NCI-H748 treated with DMSO at 0.1 percent for 48 hours (cell line): ENCODE measurements at places on chromosomes 4 and X.

DNA sequence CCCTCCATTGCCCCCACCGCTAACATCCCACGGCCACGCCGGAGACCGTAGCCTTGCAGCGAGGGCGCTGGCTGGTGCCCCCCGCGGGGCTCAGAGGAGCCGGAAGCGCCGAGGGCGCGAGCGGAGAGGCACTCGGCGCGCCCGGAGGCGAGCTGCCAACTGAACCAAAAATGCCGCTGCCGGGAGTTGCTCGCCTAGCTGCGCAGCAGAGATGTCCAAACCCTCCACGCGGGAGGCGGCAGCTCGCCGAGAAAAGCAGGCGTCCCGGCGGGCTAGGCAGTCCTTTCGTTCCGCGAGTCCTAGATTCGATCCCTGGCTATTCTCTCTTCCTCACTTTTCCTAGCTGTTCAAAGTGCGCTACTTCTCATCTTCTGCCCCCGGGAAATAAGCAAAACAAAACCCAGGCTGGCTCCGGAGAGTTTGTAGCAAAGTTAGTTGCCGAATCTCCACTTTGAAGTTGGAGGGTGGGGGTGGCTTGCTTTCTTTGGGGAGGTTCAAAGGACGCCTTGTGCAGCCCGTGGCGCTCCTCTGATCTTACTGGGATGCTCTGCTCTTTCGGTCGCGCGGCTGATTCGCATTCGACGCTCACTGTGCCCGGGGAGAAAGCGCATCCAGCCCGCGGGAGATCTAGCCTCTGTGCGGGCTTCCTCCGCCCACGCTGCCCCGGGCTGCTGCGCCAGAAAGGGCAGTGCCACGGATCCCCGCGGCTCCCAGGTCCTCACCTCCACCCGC, 723 bp downstream of the NKX6-1 start:
- no peak for DNase-seq

GRCh38 chr4:159447296-159447695, 344.4 kb downstream of the RAPGEF2 start:
- DNase-seq: no peak

DNA sequence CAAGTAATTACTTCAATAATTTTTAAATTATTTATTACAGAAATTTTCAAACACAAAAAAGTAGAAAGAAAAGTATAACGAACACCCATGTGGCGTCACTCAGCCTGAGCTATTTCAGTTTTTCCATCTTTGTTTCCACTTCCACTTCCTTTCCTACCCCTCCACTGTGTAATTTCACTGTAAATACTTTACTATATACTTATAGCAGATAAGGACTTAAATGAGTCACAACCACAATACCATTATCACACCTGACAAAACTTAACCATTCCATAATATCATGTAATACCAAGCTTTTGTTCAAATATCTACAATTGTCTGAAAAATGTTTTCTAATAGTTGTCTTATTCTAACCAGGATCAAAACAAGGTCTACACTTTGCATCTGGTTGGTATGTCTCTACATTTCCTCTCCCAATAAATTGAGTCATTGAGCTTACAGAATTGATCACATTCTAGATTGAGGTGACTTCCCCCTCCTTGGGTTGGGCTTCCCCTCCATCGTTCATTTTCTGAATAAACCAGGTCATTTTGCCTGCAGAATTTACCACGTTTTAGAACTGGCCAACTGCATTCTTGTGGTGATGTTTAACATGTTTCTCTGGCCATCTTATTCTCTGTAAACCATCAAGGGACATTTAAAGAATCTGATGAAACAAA, 48.7 kb downstream of the ATP10D start:
- no peak for DNase-seq

GRCh38 chrX:52280812-52281211, 88.0 kb upstream of the XAGE2 start:
- no peak for DNase-seq

- peak; percentile 32 for DNase-seq
These were observed 210.0 kb downstream of the SPANXN3 start for GRCh38 chrX:143306991-143307937.

DNA sequence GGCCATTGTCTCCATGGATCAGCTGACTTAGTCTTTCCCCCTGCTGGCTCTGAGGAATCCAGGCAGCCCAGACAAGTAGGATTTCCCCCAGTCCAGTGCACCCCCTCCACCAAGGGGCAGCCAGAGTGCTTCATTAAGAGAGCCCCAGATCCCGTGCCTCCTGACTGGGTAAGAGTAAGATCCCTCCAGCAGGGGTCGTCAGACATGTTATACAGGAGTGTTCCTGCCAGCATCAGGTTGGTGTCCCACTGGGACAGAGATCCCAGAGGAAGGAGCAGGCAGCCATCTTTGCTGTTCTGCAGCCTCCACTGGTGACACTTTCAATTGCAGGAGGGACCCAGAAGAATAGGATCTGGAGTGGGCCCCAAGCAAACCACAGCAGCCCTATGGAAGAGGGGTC, 29.0 kb upstream of the INPP4B start:
- no peak for DNase-seq

- no peak for DNase-seq
These were observed 34.7 kb downstream of the CCNI start for GRCh38 chr4:77040854-77041725.

GRCh38 chrX:139766545-139766983, 58.6 kb upstream of the MCF2 start:
- DNase-seq: no peak

DNA sequence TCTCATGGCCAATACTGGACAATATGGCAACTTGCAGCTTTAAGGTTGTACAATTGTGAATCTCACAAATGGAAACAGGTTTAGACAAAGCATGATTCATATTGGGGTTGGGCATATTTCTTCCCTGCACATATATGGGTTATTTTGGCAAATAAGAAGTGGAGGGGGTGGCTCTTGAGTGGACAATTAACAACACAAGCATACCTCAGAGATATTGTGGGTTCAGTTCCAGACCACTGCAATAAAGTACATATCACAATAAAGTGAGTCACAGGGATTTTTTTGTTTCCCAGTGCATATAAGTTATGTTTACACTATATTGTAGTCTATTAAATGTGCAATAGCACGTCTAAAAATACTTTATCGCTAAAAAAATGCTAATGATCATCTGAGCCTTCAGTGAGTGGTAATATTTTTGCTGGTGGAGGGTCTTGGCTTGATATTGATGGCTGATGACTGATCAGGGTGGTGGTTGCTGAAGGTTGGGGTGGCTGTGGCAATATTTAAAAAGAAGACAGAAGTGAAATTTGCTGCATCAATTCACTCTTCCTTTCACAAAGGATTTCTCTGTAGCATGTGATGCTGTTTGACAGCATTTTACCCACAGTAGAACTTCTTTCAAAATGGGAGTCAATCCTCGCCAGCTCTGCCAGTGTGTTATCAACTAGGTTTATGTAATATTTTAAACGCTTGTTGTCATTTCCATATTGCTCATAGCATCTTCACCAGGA, 50.5 kb upstream of the OGT start:
- no peak for DNase-seq

DNA sequence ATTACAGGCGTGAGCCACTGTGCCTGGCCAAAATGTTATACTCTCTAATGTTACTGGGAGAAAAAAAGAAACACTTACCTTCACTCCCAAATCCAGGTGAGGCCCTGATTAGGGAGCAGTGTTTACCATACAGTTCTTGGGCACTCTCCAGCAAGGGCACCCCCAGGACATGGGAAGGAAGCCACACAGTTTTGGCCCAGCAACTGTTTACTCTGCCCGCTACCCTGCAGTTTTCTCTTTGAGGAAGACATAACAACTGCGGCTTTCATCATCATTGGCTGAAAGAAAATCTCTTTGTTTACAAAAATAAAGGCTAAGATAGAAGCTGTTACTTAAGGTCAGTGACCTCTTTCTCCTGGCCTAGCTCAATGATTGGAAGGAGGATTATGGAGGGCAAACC, 145.5 kb upstream of the DUSP21 start:
- DNase-seq: no peak

GRCh38 chrX:32480019-32480418, 731.3 kb downstream of the DMD start:
- no peak for DNase-seq

GRCh38 chr4:1502976-1503375, 96.7 kb upstream of the NKX1-1 start:
- DNase-seq: no peak

DNA sequence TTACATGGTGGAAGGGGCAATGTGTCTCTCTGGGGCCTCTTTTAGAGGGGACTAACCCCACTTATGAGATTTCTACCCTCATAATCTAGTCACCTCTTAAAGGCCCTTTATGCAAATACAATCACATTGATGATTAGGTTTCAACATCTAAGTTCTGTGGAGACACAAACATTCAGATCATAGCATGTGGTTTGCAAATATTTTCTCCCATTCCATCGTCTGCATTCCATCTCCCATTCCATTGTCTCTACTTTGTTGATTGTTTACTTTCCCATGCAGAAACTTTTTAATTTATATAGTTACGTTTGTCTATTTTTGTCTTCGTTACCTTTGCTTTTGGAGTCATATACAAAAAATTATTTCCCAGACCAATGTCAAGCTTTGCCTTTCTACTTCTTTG, 927.5 kb upstream of the INTU start:
- DNase-seq: no peak

GRCh38 chr4:181685461-181685860, 557.7 kb upstream of the TENM3 start:
- DNase-seq: no peak

DNA sequence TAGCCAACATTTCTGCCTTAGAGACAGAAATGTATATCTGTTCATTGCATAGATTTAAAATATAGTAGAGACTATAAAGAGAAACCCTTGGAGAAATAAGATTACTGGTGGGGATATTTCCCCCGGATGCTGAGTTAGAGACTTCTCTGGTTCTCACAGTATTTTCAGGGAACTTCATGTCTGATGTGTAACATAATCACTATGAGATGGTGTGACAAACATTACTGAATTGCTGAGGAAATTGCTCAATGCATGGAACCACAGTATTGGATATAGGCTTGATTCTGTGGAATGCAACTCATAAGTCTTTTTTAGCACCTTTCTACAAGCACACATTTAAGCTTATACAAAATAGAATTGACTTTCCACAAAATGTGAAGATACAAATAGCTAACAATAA, 152.7 kb downstream of the SOWAHB start:
- no peak for DNase-seq

DNA sequence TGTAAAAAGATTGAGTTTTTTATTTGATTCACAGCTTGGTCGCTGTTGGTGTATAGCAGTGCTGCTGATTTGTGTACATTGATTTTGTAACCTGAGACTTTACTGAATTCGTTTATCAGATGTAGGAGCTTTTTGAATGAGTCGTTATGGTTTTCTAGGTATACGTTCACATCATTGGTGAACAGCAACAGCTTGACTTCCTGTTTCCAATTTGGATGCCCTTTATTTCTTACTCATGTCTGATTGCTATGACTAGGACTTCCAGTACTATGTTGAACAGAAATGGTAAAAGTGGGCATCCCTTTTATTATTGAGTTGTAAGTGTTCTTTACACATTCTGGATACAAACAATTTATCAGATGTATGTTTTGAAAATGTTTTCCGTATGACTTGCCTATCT, 76.0 kb downstream of the ADGRG4 start:
- peak; percentile 44 for DNase-seq

- no peak for DNase-seq
These were observed 2088.7 kb upstream of the AGA start for GRCh38 chr4:179530958-179531357.

- DNase-seq: no peak
These were observed 76.0 kb downstream of the SYTL5 start for GRCh38 chrX:38082309-38082708.

DNA sequence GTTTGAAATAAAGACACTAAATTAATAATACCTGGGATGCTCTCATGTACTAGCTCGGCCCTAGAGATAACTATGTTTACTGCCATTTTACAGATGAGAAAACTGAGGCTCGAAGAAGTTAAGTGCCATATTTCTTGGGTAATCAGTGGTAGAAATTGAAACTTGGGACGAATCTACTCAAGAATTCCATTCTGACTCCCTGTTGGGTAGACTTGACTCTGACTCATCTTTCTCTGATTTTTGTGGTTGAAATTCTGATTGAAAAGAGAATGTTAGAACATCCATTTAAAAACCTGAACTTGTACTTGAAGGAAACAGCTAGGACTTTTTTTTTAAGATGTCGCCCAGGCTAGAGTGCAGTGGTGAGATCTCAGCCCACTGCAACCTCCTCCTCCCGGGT, 50.1 kb upstream of the NSUN7 start:
- DNase-seq: no peak

DNA sequence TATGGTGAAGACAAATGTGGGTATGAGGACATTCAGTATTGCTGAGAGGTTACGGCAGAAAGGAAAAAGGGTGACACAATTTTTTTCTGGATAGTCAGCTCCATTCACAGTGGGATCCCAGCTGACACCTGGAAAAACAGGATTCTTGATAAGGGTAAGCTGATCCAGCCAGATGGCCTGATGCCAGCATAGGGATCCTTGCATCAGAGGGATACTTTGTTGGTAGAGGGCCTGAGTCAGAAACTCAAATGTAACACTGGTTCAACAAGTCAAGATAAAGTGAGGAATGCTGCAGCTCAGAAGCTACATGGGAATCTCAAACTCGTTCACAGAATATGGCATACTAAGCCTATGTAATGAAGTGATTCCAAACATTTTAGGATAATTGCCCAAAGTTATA, 726.7 kb downstream of the C4orf33 start:
- DNase-seq: no peak

- no peak for DNase-seq
These were observed 465.1 kb downstream of the PDHA2 start for GRCh38 chr4:96305030-96305429.

- no peak for DNase-seq
These were observed 421.7 kb upstream of the HTR2C start for GRCh38 chrX:114162068-114162735.

DNA sequence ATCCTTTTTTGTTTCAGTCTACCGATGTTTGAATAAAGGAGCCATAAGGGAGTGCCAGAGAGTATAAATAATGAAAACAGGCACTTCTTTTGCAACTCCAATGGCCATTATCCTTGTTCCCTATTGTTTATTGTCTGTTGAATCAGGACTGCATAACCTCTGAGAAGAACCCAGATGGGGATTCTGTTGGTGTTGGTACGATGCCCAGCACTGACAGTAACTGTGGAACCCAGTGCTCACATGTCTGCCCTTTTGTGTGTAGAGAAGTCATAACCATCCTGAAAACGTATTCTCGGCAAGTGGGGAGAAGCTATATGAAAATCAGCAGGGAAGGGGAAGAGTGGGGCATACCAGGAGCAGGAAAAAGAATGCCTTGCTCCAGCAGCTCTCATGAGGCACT, 195.1 kb upstream of the EDNRA start:
- no peak for DNase-seq
